ENCODE measurements at places on chromosomes 3 and 15. TPM values are rescaled to one million over a fixed set of nuclear protein-coding genes. Genes with fewer than 3 reads are reported as not detected.

Gene RLBP1
- total RNA-seq: 0.98 TPM

Gene KY
- 0.74 TPM for total RNA-seq

Gene SERINC4
- under 0.01 TPM for total RNA-seq

Gene P3H2
- 3.7 TPM for total RNA-seq

Gene ANKUB1
- 0.25 TPM for total RNA-seq

Gene ZFYVE19
- 14.5 TPM for total RNA-seq
